Urinary bladder (tissue), 4 donors: ENCODE measurements at places on chromosomes 12 and 14. TPM values are rescaled to one million over a fixed set of nuclear protein-coding genes. Genes with fewer than 3 reads are reported as not detected.

The KLHL33 gene
- total RNA-seq: 0.69 TPM

The CGRRF1 gene
- total RNA-seq: 28.3 TPM

The CIT gene
- total RNA-seq: 23.3 TPM

The CPNE6 gene
- total RNA-seq: 0.58 TPM

The KIF5A gene
- 1.5 TPM for total RNA-seq

The HEATR5A gene
- 74.8 TPM for total RNA-seq

The PRKD1 gene
- total RNA-seq: 27.7 TPM

The PLCZ1 gene
- not detected for total RNA-seq

The P2RX7 gene
- 4.0 TPM for total RNA-seq

The FGF23 gene
- not detected for total RNA-seq
